ENCODE measurements at places on chromosomes 4 and X.

DNA sequence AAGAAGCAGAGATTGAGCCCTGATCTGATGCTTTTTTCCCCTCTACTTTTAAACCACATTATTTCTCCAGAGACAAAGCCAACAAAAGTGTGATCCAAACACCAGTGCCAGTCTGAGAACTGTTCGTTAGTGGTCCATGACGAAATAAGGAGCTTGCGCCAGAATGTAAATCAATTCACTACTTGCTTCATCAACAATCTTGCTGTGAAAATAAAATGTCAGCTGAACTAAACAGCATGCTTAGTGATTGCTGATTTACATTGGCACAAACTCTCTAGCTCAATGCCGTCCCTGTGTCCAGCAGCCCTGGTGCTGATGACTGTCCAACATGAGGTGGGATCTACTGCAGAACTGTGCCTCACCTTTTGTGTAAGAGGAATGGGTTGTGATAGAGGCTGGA lies 71.3 kb downstream of the SOX3 start:
- no peak for DNase-seq

GRCh38 chrX:11108253-11108941 lies 2.7 kb upstream of the HCCS start:
- DNase-seq, result no peak

DNA sequence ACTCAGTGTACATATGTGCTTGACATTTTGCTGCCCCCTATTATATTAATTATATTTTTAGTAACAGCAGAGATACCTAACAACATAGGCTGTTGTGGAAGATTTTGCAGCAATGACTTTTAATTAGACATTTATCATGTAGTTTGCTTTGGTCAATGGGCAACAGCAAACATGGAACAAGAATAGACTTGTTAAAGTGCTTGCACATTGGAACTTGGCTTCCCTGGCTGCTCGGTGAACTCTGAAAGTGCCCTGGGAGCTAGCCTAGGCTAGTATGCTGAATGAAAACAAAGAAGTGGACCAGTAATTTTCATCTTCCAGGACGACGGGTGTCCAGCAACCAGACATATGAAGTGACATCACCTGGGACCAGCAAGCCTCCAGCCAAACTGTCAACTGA lies 1157.1 kb downstream of the ARAP2 start:
- DNase-seq, result no peak

DNA sequence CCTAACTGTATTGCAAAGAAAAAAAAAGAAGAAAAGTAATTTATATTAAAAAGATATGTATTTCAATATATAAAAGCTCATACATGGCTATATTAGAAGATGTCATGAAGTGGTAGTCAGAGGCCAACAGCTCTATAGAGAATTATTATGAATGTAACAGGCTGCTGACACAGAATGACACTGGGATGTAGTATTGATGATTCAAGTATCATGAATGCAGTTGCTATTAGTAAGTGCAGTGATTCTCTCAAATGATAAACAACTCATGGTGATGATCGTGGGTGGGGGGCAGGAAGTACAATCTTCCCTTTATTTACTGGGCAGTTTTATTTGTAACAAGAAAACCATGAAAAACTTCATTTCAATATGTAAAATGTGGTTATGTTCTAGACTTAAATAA lies 124.6 kb downstream of the COL4A6 start:
- DNase-seq, result no peak

GRCh38 chr4:75018811-75019479 lies 86.0 kb downstream of the PARM1 start:
- DNase-seq, result no peak

- no peak for DNase-seq
Measured at GRCh38 chrX:65757943-65758342, 90.5 kb downstream of the MSN start.

DNA sequence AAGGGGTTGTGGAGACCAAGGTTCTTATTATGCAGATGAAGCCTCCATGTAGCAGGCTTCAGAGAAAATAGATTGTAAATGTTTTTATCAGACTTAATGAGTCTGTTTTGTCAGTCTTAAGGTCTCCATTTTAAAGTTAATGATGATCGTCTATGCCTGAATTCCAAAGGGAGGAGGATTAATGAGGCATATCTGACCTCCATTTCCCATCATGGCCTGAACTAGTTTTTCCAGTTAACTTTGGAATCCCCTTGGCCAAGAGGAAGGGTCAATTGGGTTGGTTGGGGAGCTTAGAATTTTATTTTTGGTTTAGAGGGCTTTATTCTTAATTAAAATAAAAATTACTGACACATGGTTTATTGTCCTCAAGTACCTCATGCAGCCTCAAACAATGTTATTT lies 6.9 kb upstream of the PARM1 start:
- no peak for DNase-seq

GRCh38 chr4:5192271-5192670 lies 141.0 kb downstream of the STK32B start:
- no peak for DNase-seq

GRCh38 chr4:17385403-17385802 lies 126.5 kb downstream of the QDPR start:
- no peak for DNase-seq

DNA sequence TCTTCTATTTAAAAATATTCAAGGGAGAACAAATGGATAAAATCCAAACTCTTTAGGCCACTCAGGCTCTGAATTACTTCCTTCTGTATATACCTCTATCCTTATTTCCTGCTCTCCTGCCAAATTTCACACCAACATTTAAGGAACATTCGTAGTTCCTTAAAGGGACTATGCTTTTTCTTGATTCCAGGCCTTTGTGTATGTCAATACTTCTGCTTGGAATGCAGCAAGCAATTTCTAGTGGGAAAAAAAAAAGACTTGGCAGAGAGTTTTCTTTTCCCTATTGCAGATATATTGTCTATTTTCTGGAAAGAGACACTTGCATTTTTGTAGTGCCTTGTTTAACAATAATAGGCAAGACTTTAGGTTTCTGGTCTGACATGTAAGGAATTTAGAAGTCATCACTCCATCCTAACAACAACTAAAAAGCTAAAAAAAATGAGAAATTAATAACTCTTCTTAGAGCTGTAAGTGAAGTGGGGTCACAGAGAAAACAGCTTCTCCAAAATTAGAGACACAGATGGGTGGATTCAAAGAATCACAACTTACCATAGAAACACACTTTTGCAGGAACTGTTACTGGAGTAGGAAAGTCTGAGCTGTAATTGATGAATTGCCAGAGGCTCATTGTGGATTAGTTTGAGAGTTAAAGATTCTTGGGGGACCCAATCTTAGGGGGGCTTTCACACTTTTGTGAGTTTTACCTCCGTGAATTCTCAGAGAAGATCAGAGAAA lies 2.1 kb upstream of the ADH5 start:
- DNase-seq, result no peak

GRCh38 chr4:15414551-15415091 lies 13.2 kb upstream of the C1QTNF7 start:
- no peak for DNase-seq

GRCh38 chr4:134627366-134627765 lies 425.8 kb upstream of the PABPC4L start:
- DNase-seq, result no peak
